ENCODE measurements at places on chromosomes 7 and 10.

DNA sequence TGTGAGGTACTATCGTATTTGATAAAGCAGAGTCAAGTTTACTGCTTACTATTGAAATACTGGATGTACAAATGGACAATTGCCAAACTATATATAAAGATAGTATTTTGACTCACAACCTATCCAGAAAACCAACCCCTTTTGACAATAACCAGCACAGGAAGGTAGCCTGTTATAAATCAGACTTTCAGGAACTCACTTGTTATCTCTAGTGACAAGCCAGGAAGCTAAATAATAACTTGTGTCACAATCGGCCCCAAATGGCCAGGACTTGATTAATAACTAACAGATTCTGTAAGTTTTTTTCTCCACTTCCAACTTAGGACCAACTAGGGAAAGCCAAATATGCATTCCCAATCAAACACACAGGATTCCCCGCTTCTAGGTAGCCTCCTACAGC, 38.8 kb upstream of the SLC35G1 start:
- DNase-seq, result no peak

GRCh38 chr7:84362360-84362759, 167.8 kb upstream of the SEMA3A start:
- DNase-seq, result no peak

GRCh38 chr7:140726281-140726680, 29.8 kb downstream of the NDUFB2 start:
- no peak for DNase-seq

- no peak for DNase-seq
Observed at GRCh38 chr7:157476201-157476600, 139.4 kb downstream of the DNAJB6 start.

DNA sequence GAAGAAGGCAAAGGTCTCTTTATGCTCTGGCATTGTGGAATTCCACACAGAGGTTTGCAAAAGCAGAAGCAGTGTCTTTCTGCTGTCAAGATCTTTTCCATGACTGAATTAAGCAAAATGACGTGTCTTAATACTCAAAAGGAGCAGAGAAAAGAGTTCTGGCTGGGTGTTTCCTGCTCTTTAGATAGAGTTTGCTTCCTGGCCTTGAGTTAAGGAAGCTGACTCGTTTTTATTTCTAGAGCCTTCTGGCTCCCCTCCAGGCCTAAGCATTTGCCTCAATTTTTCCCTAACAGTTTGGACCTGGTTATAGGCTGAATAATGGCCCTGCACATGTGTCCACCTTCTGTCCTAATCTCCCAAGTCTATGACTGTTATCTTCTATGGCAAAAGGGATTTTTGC, 21.6 kb downstream of the TAS2R41 start:
- DNase-seq, result no peak

- DNase-seq, result no peak
Observed at GRCh38 chr10:637771-638195, 51.7 kb downstream of the DIP2C start.

DNA sequence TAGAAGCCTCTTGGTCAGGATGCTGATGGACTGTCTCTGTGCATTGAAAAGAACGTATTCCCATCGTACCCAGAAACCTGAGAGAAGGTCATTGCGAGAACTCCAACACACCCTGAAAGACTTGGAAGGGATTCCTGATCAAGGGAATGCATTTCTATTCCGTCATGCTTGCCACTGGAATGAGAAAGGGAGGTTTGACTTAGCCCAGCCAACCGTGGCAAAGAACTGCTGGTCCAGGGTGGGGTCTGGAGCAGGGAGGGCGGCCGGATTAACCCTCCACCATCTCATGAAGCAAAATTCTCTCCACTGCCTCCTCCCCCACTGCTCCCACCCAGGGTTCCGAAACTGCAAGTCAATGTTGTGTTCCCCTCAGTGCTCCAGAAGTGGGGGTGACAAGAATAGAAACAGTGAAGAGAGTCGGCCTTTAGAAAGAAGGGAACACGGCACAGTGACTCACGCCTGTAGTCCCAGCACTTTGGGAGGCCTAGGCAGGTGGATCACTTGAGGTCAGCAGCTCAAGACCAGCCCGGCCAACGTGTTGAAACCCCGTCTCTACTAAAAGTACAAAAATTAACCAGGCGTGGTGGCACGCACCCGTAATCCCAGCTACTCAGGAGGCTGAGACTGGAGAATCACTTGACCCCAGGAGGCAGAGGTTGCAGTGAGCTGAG, 137.5 kb upstream of the MGMT start:
- DNase-seq, result no peak

DNA sequence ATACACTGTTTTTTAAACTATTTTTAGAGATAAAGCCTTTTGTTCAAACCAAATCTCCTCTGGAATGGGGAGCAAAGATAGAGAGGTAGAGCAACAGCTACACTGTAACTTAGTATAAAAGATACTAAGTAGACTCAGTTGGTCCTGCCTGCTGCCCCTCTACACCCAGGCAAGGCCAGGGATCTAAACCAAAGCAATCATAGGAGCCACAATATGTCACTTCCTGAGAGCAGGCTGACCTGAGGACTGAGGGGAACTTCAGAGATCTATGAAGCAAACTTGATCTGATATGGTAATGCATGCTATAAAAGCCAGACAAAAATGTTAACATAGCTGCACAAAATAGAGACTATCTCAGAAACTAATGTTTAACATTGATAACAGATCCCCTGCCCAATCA, 7.0 kb upstream of the TRDMT1 start:
- no peak for DNase-seq

DNA sequence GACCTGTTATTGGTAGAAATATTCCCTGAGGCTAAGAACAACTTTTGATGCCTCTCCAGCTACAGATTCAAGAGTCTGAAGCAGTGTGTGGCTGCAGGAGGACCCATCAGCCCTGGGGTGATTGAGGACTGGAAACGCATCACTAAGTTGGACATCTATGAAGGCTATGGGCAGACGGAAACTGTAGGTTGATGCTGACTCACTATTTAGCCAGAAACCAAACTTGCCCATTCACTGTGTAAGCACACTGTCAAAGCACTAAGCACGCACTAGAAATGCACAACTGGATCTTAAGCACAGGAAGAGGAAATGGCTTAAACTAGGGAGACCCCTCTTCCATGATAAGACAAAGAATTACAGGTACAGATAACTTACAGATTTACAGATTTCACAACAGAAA, 20.8 kb downstream of the ACSM6 start:
- DNase-seq, result no peak

GRCh38 chr7:135970682-135971365, 6.3 kb downstream of the MTPN start:
- no peak for DNase-seq

- DNase-seq, result no peak
Observed at GRCh38 chr10:108785011-108785410, 1138.3 kb downstream of the XPNPEP1 start.

DNA sequence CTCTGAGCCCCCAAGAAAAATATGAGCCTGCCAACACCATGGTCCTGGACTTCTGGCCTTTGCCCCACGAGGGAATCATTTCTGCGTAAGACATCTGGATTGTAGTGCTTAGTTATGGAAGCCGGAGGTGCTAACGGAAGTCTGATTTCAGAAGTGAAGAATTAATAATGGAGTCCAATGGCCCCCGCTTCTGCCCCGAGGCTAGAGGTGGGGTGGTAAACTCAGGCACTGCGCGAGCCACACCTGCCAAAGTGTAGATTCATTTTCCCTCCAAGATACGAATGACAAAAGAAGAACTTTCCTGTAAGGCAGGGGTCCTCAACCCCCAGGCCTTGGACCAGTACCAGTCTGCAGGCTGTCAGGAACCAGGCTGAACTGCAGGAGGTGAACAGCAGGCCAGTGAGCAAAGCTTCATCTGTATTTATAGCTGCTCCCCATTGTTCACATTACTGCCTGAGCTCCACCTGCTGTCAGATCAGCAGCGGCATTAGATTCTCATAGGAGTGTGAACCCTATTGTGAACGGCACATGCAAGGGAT, 22.3 kb downstream of the CNPY1 start:
- DNase-seq, result no peak

- DNase-seq, result no peak
Observed at GRCh38 chr10:123392182-123392963, 238.2 kb downstream of the BUB3 start.

GRCh38 chr7:22108151-22108845, 162.6 kb upstream of the CDCA7L start:
- DNase-seq, result no peak

DNA sequence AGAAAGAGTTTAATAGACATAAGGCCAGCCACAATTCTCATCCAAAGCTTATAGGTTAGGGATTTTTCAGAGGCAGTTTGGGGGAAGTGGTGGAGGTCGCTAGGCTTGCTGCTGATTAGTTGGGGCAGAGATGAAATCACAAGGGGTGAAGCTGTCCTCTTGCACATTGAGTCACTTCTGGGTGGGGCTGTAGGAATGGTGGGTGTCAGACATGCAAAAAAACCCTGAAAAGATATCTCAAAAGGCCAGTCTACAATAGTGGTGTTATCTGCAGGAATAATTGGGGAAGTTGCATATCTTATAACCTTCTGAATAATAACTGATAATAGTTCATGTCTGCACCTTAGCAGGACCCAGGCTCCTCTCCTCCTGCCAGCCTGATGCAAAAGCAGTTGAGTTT, 2.1 kb downstream of the FAM24B start:
- DNase-seq, result no peak

DNA sequence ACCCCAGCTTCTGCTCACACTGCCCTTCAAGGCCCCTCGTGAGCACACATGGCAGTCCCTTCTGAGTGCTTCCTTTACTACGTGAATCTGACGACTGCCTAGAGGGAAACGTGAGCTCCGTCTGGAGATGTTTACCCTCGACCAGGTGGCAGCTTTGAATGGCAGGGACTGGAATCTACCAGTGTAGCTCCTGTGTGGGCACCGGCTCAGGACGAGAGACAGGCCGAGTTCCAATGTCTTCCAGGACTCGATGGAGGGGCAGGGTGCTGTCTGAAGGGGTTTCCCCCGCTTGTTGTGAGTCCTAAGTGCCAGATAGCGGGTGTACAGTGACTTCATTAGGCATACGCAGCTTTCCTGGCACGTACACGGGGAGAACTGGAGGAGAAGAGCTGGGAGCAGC, 229.9 kb downstream of the ADARB2 start:
- DNase-seq, result no peak

- DNase-seq, result no peak
Observed at GRCh38 chr10:126215746-126216631, 172.3 kb downstream of the ADAM12 start.

DNA sequence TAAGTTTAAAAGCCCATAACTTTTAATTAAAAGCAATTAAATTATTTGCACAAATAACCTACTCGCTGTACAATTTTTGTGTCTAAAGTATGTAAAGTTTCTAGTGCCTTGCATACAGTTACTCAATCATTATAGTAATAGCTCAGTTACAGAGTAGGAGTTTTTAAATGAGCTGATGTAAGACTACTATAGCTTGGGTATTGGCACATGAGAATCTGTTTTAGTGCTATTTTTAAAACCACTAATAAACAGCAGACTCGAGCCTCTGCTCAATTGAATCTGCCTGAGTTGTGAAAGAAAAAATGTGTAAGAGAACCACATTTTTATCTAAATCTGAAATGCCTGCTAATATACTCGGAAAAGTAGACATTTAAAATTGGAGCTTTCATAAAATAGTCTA, 31.1 kb downstream of the CTNNA3 start:
- DNase-seq, result no peak

GRCh38 chr7:1931256-1931950, 261.3 kb downstream of the ELFN1 start:
- no peak for DNase-seq

- no peak for DNase-seq
Observed at GRCh38 chr7:42233171-42233570, 3.8 kb downstream of the GLI3 start.

DNA sequence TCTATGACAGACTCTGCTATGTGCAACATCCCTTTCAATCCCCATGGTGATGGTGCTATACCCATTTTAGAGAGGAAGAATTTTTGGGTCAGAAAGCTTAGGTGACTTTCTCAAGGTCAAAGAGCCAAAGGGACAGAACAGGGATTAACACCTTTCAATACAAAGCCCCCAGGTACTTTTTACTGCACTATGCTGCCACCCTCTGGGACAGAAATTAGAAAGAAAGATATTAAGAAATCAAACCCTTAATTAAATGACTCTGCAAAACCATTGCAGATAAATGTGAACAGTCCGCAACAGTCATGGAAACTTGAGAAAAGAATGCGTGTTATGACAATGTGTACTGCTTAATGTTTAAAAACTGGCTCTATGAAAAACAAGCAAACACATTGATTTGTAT, 673.7 kb downstream of the MAGI2 start:
- DNase-seq, result no peak

All from activated CD4-positive, alpha-beta T cell treated with anti-CD3 and anti-CD28 coated beads, Interleukin-2, amount 50 U/mL, for 1 hour (primary cell).